NCI-H1436 (cell line): ENCODE measurements at places on chromosomes 1 and 21.

DNA sequence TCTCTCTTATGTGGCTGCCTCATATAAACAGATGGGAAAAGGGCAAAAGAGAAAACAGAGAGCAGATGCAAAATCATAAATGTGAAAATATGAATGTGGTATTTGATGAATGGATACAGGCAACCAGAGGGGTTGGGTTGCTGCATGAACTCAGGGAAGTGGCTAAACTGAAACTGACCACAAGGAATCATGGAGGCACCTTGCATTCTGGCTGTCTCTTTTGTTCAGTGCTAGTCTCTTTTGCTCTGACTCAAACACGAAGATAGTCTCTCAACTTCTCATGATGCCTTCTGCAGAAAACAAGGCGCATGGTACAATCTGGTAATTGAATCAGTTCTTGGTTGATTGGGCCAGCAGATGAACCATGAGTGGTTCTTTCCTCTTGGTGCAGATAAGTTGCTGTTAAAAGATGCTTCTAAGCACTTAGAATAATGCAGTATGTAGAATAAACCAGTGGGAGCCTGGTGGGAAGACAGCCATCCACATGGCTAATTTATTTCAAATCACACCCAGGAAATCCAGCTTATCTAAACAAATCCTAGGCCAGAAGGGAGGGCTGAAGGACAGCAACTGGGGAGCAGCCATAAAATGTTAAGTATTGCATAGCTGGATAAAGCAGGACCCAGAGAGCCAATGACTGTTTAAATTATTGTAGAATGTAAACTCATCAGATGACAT, 64.2 kb downstream of the HLX start:
- DNase-seq, result no peak

GRCh38 chr1:236280438-236281197, 1.1 kb downstream of the ERO1B start:
- DNase-seq, result peak; percentile 59

GRCh38 chr1:206575165-206575893, 36.9 kb downstream of the EIF2D start:
- DNase-seq, result no peak

DNA sequence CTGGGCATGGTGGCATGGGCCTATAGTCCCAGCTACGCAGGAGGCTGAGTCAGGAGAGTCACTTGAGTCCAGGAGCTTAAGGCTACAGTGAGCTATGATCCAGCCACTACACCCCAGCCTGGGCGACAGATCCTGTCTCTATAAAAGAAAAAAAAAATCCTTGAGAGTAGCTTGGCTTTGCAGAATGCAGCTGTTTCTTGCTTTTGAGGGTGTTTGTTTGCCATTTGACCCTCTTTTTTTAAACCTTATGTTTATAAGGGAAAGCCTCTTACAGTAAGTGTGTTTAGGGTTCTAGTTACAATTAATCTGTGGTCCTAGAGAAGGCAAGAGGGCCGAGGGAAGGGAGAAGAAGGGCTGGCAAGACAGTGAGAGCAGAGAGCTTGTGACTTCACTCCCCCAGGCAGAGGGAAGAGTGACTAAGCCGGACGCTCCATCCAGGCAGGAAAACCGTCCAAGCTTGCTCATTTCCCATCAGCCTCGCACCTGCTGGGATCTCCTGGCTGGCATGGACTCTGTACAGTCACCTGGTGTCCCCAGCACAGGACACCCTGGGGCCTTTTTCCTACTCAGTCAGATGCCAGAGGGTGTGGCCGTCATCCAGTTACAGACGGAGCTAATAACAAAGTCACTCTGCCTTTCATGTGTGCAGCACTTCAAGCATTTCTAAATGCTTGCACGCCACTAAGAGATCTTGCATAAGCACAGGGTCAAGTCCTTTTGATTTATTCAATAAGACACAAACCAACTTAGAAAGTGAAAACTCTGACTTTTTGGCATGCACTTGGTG, 55.5 kb upstream of the PSEN2 start:
- DNase-seq, result peak; percentile 61

DNA sequence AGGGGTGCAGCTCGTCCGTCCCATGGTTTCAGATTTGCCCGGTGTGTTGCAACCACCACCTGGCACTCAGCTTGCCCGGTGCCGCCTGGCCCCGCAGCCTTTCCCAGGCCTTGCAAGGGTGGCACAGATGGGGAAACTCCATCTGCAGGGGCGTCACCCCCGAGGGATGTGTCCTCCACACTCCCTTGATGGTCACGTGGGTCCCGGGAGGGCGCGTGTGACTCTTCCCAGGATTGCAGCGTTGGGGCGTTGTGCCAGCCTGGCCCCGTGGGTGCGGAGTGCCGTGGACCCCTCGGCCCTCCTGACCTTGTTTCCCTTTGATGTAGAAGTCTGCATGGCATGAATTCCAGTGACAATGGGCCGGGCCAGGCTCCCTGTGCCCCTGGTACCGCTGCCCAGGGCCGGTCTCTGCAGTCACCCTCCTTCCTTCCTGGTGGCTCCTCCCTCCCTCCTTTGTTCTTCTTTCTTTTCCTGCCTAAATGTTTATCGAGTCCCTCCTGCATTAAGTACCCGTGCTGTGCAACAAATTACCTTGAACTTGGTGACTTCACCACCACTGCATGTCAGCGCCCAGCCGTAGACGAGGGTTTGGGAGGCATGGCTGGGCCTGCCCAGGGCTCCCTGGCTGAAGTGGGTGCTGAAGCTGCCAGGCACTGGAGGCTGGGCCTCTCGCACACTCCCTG, 22.9 kb downstream of the RRP1 start:
- peak; percentile 62 for DNase-seq

GRCh38 chr1:4179914-4180735, 280.1 kb upstream of the C1orf174 start:
- DNase-seq, result no peak

DNA sequence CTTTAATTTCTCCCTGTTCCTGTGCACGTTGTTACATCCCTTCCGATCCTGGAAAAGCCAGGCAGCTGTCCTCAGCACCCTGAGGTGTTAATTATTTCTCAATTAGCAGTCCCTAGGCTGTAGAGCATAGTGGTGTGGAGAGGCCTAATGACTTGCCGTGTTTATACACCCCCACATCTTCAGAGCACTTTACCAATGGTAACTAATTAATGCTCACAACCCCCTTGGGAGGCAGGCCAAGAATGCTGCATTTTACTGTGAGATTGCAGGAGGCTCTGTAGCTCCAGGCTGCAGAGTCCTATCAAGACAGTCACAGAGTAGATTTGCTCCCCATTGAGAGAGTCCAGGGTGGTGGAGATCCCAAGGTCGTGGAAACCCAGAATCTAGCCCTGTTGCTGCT, 2.4 kb upstream of the PARS2 start:
- peak; percentile 84 for DNase-seq

DNA sequence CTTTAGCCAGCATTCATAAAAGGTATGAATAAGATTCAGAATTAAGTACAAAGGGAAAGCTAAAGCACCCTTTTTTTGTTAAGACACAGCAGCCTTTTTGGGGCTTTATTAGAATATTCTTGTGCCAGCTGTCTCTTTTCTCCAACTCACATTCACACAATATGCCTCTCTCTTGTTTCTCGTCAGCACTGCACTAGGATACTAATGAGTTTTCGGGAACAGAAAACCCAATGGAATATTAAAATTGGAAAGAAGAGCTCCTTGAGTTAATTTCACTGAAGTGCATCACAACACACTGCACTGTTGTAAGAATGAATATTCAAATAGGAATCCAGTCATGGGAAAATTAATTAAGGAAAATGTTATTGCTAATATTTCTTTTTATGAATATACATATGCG, 410.4 kb upstream of the BEND5 start:
- no peak for DNase-seq

DNA sequence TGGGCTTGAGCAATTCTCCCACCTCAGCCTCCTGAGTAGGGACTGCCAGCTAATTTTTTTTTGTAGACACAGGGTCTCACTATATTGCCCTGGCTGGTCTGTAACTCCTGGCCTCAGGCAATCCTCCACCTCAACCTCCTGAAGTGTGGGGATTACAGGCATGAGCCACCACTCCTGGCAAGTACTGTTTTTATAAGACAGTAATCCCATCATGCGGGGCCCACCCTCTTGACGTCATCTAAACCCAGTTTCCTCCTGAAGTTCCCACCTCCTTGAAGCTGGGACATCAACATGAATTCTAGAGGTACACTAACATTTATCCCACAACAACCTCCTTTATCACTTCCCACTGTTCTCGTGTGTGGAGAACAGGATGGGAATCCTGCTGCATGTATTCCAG, 104.7 kb downstream of the SPATA46 start:
- no peak for DNase-seq
